ENCODE measurements at places on chromosomes 3 and 15.
A peak's percentile ranks its signal among the peaks of the same experiment; 100 is the strongest.

GRCh38 chr3:78834910-78835309 is 932.9 kb downstream of the ROBO1 start:
- no peak for DNase-seq

DNA sequence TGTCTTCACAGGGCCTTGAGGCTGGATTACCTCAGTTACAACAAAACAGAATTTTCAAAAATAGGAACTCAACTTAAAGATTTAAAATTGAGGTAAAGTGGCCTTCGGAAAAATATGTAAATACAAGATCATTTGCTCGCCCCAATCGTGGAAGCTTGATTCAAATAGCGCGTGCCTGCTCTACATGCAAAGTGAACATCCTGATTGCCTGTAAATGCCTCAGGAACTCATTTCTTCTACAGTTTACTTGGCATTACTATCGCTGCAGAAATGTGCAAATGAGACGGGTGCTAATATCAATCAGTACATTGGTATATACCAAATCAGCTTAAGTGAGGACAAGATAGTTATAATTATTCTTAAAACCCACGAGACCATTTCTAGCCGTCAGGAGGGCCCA is 159.2 kb downstream of the XXYLT1 start:
- DNase-seq, result no peak

DNA sequence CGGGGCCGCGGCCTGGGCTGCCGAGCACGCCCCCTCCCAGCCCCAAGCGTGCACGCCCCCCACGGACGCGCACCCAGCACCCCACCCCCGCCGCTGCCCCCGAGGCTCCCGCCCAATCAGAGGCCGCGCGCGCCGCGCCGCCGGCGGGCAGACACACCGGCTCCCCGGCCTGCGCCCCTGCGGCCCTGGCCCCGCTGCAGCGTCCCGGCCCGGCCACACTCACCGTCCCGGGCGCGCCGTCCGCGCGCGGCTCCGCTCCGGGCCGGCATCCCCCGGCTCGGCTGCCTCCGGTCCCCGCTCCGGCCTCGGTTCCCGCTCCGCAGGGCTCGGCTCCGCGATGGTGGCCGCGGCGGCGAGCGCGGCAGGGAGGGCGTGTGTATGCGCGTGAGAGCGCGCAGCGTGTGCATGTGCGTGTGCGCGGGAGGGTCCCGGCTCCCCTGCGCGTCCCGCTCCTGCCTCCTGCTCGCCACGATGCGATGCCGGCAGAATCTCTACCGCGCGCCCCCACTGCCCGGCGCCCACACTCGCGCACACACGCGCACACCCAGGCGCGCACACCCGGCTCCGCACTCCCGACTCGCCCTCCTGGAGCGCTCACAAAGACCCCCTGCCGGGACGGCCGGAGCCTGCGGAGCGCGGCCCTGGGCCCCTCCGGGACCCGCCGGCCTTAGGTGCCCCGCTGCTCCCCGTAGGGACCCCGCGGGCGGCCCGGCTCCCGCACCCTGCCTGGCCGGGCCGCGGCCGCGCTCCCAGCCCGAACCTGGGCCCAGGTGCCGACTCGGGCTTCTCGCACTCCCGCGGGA is 186.5 kb upstream of the LINGO1 start:
- DNase-seq, result no peak

DNA sequence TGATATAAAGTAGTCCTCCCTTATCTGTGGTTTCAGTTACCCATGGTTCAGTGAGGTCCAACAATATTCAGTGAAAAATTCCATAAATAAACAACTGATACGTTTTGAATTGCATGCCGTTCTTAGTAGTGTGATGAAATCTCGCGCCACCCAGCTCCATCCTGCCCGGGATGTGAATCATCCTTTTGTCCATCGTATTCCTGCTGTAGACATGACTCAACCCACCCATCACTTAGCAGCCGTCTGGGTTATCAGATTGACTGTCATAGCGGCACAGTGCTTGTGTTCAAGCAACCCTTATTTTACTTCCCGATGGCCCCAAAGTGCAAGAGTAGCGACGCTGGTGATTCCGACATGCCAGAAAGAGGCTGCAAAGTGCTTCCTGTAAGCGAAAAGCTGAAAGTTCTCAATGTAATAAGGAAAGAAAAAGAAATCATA is 48.0 kb upstream of the MEX3B start:
- no peak for DNase-seq

DNA sequence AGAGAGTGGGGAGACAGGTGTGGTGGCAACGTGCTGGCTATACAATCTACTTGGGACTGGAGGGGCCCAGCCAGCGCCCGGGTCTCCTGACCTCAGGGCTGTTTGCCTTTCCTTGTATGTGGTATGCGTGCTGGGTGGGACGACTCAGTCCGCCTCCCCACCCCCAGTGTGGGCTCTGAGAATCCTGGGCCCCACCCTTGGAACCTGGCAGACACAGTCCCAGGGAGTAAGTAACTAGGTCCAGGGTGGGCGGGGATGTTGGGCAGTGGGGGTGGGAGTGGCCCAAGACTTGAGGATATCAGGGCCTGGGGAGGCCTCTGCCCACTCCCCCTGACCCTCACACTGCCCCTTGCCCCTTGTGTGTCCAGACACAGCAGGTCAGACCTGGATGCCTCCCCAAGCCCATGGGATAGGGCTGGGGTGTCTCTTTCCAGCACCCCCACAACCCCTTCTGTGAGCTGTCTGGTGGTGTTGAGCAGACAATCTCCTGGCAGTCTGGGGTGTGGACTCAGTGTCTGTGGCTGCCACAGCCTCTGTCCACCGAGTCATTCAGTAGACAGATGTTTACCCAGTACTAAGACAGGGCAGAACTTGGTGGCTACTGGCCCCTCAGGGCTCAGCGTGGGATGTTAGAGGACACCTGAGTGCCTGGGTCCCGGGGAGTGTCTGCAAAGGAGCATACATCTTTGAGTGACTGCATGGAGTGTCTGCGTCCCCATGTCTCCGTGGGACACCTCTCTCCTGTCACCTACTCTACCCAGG is 1.3 kb downstream of the CHST13 start:
- DNase-seq, result no peak

GRCh38 chr3:170529346-170529745 is 56.5 kb downstream of the SLC7A14 start:
- DNase-seq, result no peak

DNA sequence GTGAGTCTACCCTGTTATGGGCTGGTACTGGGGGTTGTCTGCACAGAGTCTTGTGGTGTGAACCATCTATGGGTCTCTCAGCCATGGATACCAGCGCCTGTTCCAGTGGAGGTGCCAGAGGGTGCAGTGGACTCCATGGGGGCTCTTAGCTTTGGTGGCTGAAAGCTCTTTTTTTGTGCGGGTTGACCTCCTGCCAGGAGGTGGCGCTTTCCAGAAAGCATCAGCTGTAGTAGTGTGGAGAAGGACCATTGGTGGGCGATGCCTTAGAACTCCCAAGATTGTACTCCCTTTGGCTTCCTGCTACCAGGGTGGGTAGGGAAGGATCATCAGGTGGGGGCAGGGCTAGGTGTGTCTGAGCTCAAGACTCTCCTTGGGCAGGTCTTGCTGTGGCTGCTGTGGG is 602.6 kb downstream of the RSL24D1 start:
- DNase-seq, result no peak

DNA sequence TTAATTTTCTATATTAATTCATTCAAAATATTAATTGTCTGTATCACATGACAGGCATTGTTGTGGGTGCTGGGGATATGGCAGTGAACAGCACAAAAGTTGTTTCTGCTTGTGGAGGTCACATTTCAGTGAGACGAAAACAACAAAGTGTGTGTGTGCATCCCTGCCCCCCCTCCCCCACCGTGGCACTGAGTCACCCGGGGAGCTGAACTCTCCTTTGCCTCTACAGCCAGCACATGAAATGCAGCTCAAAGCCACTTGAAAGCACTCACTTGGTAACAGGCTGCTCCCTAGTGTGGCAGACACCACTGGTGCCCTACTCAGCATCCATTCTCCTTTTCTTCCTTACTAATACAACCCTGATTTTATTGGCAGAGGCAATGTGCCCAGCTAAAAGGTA is 16.9 kb upstream of the SCAMP5 start:
- peak; percentile 76 for DNase-seq

GRCh38 chr3:108092501-108092900 is 1.7 kb upstream of the CD47 start:
- no peak for DNase-seq

- DNase-seq, result no peak
These were observed 18.6 kb downstream of the WDR76 start for GRCh38 chr15:43845421-43845820.

DNA sequence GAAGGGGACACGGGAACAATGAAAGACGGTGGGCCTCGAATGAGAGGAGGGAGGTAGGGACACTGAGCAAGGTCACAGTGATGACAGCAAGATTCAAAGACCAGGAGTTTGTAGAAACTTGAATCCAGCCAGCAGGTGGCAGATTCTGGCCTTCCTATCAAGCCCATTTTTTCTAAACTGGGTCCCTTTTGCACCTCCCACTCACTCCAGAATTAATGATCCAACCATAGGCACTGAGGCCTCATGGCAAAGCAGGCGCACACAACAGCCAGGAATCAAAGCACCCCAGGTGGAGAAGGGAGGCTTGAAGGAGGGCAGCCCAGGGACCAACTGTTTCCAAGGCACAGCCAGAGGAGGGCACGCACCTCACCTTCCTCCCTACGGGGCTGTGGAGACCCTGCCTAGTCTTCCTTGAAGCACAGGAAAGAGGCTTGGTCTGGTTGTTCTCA is 90.2 kb downstream of the ANP32A start:
- no peak for DNase-seq

- no peak for DNase-seq
These were observed 47.3 kb downstream of the QTRT2 start for GRCh38 chr3:114103858-114104257.

GRCh38 chr3:194587438-194587931 is 45.7 kb downstream of the TMEM44 start:
- no peak for DNase-seq

GRCh38 chr3:47890828-47891612 is 88.1 kb downstream of the DHX30 start:
- DNase-seq, result no peak

- DNase-seq, result no peak
These were observed 23.3 kb downstream of the STAG1 start for GRCh38 chr3:136728918-136729317.

GRCh38 chr3:161148832-161149475 is 43.8 kb upstream of the B3GALNT1 start:
- DNase-seq, result no peak

DNA sequence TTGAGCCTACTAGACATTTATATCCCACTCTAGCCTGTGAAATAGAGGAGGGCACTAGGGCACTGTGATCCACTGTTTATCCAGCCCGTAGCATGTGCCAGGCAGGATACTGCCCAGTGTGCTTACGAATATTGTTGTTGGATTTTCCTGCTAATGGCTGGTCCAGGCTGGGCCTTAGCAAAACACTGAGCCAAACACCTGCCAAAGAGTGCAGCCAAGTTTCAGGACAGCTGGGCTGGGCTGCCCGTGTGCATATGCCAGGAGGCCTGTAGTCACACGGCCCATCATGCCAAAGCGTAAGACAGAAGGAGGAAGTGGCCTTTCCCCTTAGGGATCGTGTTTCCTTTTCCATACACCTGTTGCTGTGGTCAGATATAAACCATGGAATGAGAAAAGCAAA is 54.5 kb upstream of the ABHD10 start:
- DNase-seq, result no peak

GRCh38 chr15:68032672-68033071 is 21.4 kb upstream of the PIAS1 start:
- no peak for DNase-seq

- DNase-seq, result no peak
These were observed 358.9 kb downstream of the RBMS3 start for GRCh38 chr3:29639578-29640290.

DNA sequence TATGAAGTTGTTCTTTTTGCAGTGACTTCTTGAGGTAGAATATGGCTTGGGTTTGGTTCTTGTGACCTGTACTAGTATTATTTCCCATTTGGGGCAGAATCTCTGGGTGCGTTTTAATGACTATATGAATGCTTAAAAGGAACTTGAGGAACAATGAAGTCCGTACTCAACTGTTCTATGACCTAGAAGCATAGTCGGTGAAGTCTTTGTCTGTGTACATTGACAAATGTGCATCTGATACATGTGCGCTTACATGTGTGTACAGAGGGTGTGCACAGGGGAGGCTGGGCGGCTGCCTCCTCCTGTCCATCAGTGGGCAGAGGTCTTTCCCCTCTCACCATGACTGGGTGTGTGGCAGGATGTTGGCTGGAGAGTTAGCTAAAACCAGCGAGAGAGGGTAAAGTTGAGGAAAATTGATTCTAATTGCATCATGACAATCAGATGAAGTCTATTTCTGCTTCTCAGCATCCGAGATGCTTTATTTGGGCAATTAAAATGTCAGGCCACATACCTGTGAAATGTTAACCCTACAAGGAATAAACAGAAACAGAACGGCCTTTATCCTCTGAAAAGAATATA is 1.0 kb upstream of the NR2F2 start:
- DNase-seq, result no peak

GRCh38 chr3:145170121-145170520 is 990.9 kb downstream of the PLOD2 start:
- no peak for DNase-seq

- no peak for DNase-seq
These were observed 982 bp upstream of the ZDHHC23 start for GRCh38 chr3:113946831-113947230.

DNA sequence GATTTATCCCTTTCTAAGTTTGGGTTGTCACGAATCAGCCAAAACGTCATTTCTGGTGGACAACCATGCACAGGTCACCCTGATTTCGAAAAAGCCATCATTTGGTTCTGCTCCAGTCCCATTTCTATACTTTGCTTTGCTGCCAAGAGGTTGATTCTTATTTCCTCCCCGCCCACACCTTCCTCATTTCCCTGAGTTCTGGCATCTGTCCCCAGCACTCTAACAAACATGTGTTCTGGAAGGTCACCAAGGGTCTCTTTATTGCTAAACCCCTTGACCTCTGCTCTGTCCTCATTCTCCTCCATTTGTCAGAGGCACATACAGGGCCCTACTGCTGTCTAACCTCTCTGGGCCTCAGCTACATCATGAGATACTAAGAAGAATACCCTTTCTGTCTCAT is 36.4 kb upstream of the PTPRG start:
- no peak for DNase-seq

DNA sequence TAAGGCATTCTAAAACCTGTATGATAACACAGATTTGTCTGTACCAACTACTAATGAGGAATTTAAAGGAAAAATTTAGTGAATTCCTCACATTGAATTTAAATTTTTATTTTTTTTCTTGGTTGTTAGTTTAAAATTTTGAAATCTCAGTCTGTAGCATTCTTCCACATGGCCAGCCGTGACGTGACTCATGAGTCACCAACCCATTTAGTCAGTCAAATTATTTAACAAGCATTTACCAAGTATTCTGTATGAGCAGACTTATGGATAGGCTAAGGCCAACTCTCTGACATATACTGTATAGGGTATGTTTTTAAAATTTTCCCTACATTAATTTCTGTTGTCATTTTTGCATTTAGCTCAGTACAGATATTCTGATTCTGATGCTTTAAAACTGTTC is 112.9 kb downstream of the CNTN4 start:
- no peak for DNase-seq
